Right atrium auricular region (tissue), 2 donors: ENCODE measurements at places on chromosomes 7 and 10. TPM values are rescaled to one million over a fixed set of nuclear protein-coding genes. Genes with fewer than 3 reads are reported as not detected.

The ITGA8 gene
- total RNA-seq = 4.9 TPM

DNA sequence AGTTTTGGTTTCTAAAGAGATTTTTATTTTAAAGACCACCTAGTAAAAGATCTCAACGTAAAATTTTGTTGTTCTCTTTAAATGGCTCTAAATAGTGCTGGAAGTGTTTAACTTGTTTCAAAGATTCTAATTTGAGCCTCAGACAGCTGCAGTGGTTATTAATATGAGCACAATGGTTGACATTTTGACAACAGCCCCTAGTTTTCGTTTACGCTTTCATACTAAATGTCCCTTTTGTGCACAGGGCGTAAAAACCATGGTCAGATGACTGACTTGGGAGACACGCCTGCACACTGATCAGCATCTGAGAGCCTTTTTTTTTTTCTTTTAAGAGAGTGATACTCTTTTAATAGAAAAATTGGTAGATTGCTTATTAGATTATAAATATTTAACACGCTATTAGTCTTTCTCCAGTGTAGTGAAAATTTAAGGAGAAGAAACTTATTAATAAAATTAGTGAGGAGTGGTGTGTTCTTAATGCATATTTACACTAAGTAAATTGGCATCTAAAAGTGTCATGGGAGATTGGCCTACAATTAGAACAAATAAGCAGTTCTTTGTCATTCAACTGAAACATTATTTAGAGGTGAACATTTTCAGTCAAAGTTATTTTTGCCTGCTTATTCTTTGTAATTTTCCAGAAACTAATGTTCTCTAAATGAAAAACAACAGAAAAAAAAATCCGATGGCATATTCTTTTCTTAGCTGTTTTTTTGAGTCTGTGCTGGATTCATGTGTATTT lies 182.8 kb upstream of the PHYHIPL start:
- no peak for DNase-seq

DNA sequence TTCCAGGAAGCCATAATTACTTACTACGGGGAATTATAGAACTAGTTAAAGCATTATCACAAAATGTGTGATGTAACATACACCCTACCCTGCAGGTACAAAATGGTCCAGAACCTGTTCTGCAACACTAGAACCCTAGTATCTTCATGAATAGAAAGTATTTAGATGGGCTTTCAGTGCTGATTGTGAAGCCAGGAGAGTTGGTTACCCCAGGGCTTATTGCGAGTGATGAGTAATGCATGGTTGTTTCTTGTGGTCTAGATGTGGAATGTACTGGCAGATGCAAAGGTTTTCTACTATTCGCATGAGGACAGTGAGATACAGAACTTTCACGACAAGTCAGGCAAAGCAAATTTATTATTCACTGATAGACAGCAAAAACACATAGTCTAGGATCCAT lies 33.6 kb upstream of the AGR3 start:
- DNase-seq = no peak

DNA sequence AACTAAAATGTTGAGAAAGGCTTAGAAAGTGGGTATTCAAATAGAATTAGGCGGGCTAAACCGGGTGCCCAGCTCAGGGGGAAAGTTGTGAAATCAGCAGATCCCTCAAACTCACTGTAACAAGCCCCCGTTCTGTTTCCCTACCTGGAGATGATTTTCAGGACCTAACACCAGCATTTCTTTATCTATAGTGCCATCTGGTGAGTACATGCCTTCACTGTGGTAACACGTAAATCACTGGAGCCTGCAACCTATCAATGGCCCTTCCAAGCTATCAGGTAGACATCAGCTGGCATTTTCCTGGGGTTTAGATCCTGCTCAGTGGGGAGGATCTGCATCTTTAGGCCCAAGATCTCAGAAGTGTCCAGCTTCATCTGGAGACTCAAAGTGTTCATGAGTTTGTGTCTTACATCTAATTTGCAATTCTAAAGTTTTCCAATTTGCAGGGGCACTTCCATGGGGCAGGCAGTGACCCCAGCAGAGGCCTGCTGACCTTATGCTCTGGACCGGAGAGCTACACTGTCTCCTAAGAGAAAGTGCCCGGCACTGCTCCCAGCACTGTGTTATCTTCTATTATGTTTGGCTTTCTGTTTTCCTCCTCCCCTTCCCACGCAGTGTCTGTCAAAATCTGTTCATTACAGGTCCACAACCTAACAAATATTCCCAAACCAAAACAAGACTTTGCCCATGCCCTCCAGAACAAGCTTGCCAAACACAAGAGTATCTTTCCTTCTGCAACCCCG lies 132.5 kb downstream of the LSM5 start:
- no peak for DNase-seq

The CDHR1 gene
- 0.55 TPM for total RNA-seq

The LMOD2 gene
- total RNA-seq = 493 TPM

DNA sequence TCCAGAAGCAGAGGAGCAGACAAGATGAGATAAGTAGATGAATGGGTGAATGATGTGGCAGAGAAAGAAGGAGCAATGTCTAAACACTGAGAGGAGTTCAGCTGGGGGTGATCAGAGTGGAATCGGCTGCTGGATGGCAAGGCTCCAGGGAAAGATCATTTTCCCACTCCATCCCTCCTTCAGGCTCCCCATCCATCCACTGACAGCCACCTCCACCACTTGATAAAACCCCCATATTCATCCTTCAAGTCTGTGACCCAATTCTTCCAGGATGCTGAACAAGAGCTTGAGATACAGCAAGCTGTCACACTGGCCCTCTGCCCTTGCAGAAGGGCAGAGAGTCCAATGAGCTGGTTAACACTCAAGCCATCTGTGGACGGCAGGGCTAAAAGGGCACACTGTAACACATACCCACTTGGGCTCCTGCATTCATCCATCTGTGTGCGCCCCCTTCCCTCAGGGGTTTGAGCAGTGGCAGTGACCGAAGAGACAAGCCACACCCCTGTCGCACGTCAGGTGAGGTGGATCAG lies 30.8 kb upstream of the CACNB2 start:
- DNase-seq = no peak

GRCh38 chr7:90455163-90456030 lies 14.0 kb upstream of the PTTG1IP2 start:
- DNase-seq = no peak
